Activated CD4-positive, alpha-beta memory T cell treated with anti-CD3 and anti-CD28 coated beads, Interleukin-2, amount 10 ng/mL, durations not matched to agents 7 days and 5 days (primary cell): ENCODE measurements at places on chromosomes 5 and 9.

- DNase-seq = no peak
- no peak overlapping the region for H3K27ac ChIP-seq
- H3K4me1 ChIP-seq = no peaks in the 10 kb centered on the region
- H3K27me3 ChIP-seq = no peaks in the 10 kb centered on the region
These were observed 29.2 kb downstream of the LHX3 start for GRCh38 chr9:136175616-136176197.

- peaks cover 71% of the 10 kb centered on the region for H3K36me3 ChIP-seq
- peaks cover 88% of the 10 kb centered on the region for H3K4me1 ChIP-seq
- no peaks in the 10 kb centered on the region for H3K27me3 ChIP-seq
- DNase-seq = no peak
- H3K4me3 ChIP-seq = no peak overlapping the region
These were observed 54.7 kb downstream of the SEMA4D start for GRCh38 chr9:89442981-89443814.

- H3K27me3 ChIP-seq = no peaks in the 10 kb centered on the region
- no peaks in the 10 kb centered on the region for H3K4me1 ChIP-seq
- H3K4me3 ChIP-seq = no peak overlapping the region
- DNase-seq = no peak
These were observed 359.4 kb upstream of the ARRDC3 start for GRCh38 chr5:91742550-91742949.

DNA sequence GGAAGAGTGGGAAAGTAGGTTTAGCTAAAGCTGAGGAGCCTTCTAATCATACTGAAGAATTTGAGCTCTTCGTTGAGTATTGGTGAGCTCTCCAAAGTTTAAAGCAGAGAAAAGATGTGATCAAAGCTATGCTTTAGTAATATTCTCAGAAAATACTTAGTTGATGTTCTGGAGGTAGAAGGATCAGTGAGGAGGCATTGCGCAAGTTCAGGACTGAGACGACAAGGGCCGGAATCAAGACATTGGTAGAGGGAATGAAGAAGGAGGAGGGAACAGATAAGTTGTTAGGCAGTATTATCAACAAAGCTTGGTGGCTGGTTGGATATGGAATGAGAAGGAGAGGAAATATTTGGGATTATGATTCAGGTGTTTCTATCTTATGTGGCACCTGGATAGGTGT lies 7.1 kb downstream of the CAVIN4 start:
- H3K4me1 ChIP-seq = no peaks in the 10 kb centered on the region
- H3K27ac ChIP-seq = no peak overlapping the region
- H3K4me3 ChIP-seq = no peak overlapping the region
- DNase-seq = no peak

GRCh38 chr5:126516133-126516532 lies 78.9 kb downstream of the ALDH7A1 start:
- no peak overlapping the region for H3K27ac ChIP-seq
- H3K36me3 ChIP-seq = no peaks in the 10 kb centered on the region
- H3K27me3 ChIP-seq = peaks cover 5% of the 10 kb centered on the region
- no peak overlapping the region for H3K4me3 ChIP-seq

DNA sequence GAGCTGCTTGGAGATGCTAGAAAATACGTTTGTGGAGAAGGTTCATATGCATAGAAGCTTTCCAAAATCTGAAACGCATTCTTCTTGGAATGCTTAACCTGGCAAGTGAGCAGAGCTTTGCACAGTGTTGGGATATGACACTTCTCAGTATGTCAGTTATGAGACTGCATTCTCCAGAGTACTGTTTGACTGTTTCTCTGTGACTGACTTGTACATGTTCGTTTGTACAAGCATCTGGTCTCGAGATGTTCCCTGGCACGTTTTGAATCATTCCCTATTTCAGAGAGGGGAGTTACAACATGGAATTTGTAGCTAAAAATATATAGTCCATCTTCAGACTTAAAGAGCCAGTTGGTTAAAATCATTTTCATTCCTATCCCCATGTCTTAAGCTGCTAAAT lies 272.4 kb downstream of the ARRDC3 start:
- no peak overlapping the region for H3K4me3 ChIP-seq
- H3K36me3 ChIP-seq = no peaks in the 10 kb centered on the region
- DNase-seq = no peak
- no peak overlapping the region for H3K27ac ChIP-seq
- peaks cover 5% of the 10 kb centered on the region for H3K4me1 ChIP-seq
- H3K27me3 ChIP-seq = peaks cover 12% of the 10 kb centered on the region

DNA sequence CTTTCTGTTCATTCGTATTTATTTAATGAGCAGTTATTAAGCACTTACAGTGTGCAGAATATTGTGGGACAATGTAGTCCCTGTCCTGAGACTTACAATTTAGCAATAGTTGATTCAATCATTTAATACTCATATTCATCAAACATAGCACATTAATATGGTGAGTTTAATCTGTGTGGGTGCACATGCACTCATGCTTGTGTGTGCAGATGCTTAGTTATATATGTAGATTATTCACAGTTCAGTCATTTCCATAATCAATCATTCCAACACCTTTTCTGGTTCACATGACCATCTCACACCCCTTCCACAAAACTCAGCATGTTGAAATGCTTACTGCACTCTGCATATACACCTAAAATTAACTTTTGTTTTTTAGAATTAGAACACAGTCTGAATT lies 321.6 kb upstream of the RFX3 start:
- no peak for DNase-seq
- peaks cover 4% of the 10 kb centered on the region for H3K27me3 ChIP-seq
- H3K36me3 ChIP-seq = no peaks in the 10 kb centered on the region
- H3K4me3 ChIP-seq = no peak overlapping the region

DNA sequence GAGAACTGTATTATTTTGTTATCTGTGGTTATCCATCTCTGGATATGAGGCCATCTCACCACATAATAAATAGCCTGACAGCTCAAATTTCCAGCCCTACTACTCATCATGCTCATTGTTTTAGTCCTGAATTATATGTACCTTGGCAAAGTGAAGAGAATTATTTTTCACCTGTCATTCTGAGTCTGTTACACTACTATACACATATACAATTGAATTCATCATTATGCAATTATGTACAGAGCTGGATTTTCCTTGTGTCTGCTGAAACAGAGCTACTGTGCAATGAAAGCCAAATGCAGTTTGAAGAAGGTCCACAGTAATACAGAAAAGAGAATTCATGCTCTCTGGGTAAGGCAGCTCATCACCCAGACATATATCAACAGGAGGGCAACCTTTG lies 28.5 kb downstream of the ESM1 start:
- no peak overlapping the region for H3K27ac ChIP-seq
- H3K36me3 ChIP-seq = peaks cover 4% of the 10 kb centered on the region
- peaks cover 17% of the 10 kb centered on the region for H3K27me3 ChIP-seq
- H3K4me3 ChIP-seq = no peak overlapping the region

GRCh38 chr5:72234265-72234700 lies 85.8 kb downstream of the MRPS27 start:
- peaks cover 49% of the 10 kb centered on the region for H3K36me3 ChIP-seq
- peaks cover 32% of the 10 kb centered on the region for H3K4me1 ChIP-seq
- no peak overlapping the region for H3K27ac ChIP-seq
- H3K4me3 ChIP-seq = no peak overlapping the region
- peak; percentile 21 for DNase-seq

DNA sequence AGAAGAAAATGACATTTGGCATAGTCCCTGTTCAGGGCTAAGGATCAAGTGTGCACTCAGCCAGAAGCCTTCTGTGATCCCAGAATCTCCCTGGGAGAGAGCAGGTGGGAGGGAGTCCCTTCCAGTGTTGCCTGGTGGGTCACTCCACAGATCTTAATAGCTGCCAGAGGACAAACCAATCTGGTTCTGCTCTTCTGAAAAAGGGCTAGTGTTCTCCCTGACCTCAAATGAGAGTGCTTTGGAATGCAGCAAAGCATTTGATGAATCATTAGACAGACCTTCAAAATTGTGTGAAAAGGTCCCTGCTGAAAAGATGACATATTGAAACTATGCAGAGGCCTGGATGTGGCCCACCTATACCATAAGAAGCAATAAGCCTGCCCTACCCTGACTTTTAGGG lies 339.7 kb downstream of the TMEM232 start:
- H3K4me3 ChIP-seq = no peak overlapping the region
- H3K4me1 ChIP-seq = no peaks in the 10 kb centered on the region
- no peak overlapping the region for H3K27ac ChIP-seq
- H3K36me3 ChIP-seq = no peaks in the 10 kb centered on the region
- no peaks in the 10 kb centered on the region for H3K27me3 ChIP-seq

- DNase-seq = no peak
- no peaks in the 10 kb centered on the region for H3K4me1 ChIP-seq
- no peak overlapping the region for H3K4me3 ChIP-seq
These were observed 36.7 kb downstream of the SLC27A6 start for GRCh38 chr5:129001841-129002526.

DNA sequence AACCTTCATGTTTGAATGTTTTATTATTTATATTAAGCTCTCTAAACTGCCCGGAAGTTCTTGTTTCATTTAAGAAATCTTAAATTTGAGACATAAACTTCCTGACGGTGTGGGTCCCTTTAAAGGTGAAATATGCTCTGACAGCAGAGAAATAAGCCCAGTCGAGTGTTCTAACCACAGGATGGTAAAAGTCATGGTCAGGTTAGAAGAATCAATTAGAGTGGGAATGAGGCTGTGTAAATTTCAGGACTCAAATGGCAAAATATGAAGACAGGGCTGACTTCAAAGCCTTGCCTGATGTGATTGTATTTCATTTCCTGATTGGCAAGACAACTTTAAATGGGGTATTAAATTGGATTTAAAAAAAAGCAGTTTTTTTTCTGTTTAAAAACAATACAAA lies 432.9 kb upstream of the BRINP1 start:
- no peak overlapping the region for H3K4me3 ChIP-seq
- no peaks in the 10 kb centered on the region for H3K4me1 ChIP-seq
- H3K27me3 ChIP-seq = no peaks in the 10 kb centered on the region
- H3K36me3 ChIP-seq = no peaks in the 10 kb centered on the region
- DNase-seq = no peak
- no peak overlapping the region for H3K27ac ChIP-seq

- no peak overlapping the region for H3K27ac ChIP-seq
- no peak overlapping the region for H3K4me3 ChIP-seq
- no peaks in the 10 kb centered on the region for H3K4me1 ChIP-seq
These were observed 69.4 kb upstream of the ADAMTS2 start for GRCh38 chr5:179414459-179415261.

GRCh38 chr9:30329431-30329830 lies 2055.0 kb upstream of the ACO1 start:
- no peaks in the 10 kb centered on the region for H3K27me3 ChIP-seq
- H3K4me1 ChIP-seq = no peaks in the 10 kb centered on the region
- H3K27ac ChIP-seq = no peak overlapping the region
- DNase-seq = no peak
- H3K4me3 ChIP-seq = no peak overlapping the region

- no peak overlapping the region for H3K4me3 ChIP-seq
- no peaks in the 10 kb centered on the region for H3K4me1 ChIP-seq
- no peaks in the 10 kb centered on the region for H3K27me3 ChIP-seq
These were observed 391.6 kb upstream of the CHD1 start for GRCh38 chr5:99320436-99320835.

DNA sequence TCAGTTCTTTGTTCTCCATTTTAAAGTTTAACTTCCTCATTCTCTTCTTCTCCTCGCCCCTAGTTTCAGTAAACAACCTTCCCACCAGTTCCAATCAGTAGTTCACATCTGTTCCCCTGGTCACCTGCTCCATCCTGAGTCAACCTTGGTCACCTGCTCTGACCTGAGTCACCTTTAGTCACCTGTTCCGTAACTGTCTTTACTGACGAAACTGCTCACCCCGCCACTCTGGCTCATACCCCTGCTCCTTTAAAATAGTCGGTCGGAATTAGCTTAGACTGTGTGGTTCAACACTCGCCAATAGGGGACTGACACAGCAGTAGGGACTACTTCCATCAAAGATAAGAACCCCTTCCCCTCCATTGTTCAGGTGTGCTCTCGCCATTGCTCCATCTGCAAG lies 76.3 kb upstream of the GPBP1 start:
- DNase-seq = no peak
- H3K27ac ChIP-seq = no peak overlapping the region
- peaks cover 5% of the 10 kb centered on the region for H3K27me3 ChIP-seq
- H3K4me3 ChIP-seq = no peak overlapping the region

- no peaks in the 10 kb centered on the region for H3K27me3 ChIP-seq
- no peak for DNase-seq
- H3K36me3 ChIP-seq = peaks cover 59% of the 10 kb centered on the region
- H3K4me1 ChIP-seq = peaks cover 2% of the 10 kb centered on the region
These were observed 20.3 kb downstream of the MELK start for GRCh38 chr9:36592801-36593583.

- H3K36me3 ChIP-seq = no peaks in the 10 kb centered on the region
- DNase-seq = no peak
- H3K27me3 ChIP-seq = no peaks in the 10 kb centered on the region
- H3K27ac ChIP-seq = no peak overlapping the region
- no peak overlapping the region for H3K4me3 ChIP-seq
These were observed 50.9 kb downstream of the ANKRD31 start for GRCh38 chr5:75185763-75186162.

- peaks cover 22% of the 10 kb centered on the region for H3K27me3 ChIP-seq
- no peak for DNase-seq
- H3K27ac ChIP-seq = no peak overlapping the region
- H3K36me3 ChIP-seq = no peaks in the 10 kb centered on the region
These were observed 34.7 kb downstream of the TRIP13 start for GRCh38 chr5:927172-928015.

DNA sequence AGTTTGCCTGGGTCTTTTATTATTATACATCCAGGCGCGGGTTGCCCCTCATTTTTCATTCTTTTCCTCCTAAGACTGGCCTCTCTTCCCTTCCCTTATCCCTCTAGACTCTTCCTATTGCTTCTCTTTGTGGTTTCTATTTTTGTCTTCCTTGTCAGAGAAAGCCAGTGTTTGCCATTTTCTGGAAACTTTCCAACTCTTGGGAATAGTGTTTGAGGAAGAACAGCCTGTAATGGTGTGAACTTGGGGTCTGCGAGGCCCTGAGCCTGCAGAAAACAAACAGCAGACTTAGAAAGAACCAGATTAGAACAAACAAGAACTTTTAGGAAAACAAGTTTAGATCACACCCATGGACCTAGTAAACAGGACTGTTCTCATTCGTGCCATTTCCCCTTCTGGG lies 15.5 kb downstream of the PRKACG start:
- H3K4me1 ChIP-seq = peaks cover 33% of the 10 kb centered on the region
- H3K4me3 ChIP-seq = no peak overlapping the region
- no peaks in the 10 kb centered on the region for H3K36me3 ChIP-seq
- no peak overlapping the region for H3K27ac ChIP-seq
- peaks cover 5% of the 10 kb centered on the region for H3K27me3 ChIP-seq
- no peak for DNase-seq

GRCh38 chr9:76796296-76796695 lies 32.1 kb downstream of the PCA3 start:
- H3K27me3 ChIP-seq = peaks cover 8% of the 10 kb centered on the region
- no peak overlapping the region for H3K27ac ChIP-seq
- H3K4me1 ChIP-seq = no peaks in the 10 kb centered on the region
- no peak for DNase-seq
- no peak overlapping the region for H3K4me3 ChIP-seq
